Mucosa of descending colon (tissue), 3 donors: ENCODE measurements at places on chromosomes 2 and 18. TPM values are rescaled to one million over a fixed set of nuclear protein-coding genes. Genes with fewer than 3 reads are reported as not detected.

Gene RAD51AP2
- total RNA-seq: not detected

Gene SLC14A1
- total RNA-seq: 0.46 TPM

Gene IL36RN
- total RNA-seq: not detected

Gene ASXL3
- total RNA-seq: 2.4 TPM

Gene CD28
- 1.3 TPM for total RNA-seq

Gene C2orf15
- 3.5 TPM for total RNA-seq

Gene LRATD1
- total RNA-seq: 139 TPM

Gene PMAIP1
- total RNA-seq: 2.2 TPM
